Cardiac muscle cell (in vitro differentiated cells and primary cell): ENCODE measurements at places on chromosomes 5 and 9. TPM values are rescaled to one million over a fixed set of nuclear protein-coding genes. Genes with fewer than 3 reads are reported as not detected.

F2RL1 gene
- 0.06 TPM in 1 of 2 replicates, not detected in the other for polyA plus RNA-seq

GRCh38 chr9:15307523-15307841 is 466 bp upstream of the TTC39B start:
- DNase-seq: no peak

PCDHA4 gene
- polyA plus RNA-seq: 6.1 and 9.1 TPM in 2 replicates

MYMK gene
- polyA plus RNA-seq: not detected in 2 replicates

GABRB2 gene
- 3.3 and 3.6 TPM in 2 replicates for polyA plus RNA-seq

GRCh38 chr9:90523958-90524357 is 118.7 kb downstream of the DIRAS2 start:
- DNase-seq: no peak

DNA sequence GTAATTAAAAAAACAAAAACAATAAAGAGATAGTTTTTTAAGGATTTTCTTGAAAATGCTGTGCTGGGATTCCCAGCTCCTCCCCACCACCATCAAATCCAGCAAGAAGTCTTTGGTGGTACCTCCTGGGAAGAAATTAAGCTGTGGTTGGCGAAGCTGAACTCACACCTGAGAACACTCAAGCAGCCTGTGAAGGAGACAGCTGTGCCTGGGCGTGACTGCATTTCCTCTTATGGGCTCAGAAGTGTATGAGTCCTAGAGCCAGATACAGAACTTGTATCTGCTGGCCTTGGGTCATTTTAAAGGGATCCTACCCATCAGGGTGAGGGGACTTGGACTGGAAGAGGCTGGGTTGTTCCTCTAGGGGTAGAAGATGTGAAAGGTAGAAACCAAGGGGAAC is 561.2 kb upstream of the SGCD start:
- no peak for DNase-seq

- DNase-seq: peak; percentile 95
These were observed at the start of gene RPS14 for GRCh38 chr5:150449517-150450339. Gene RPS14 (minus strand): TSS chr5:150449739. CDS start chr5:150447733, 2,006 bp downstream.

DNA sequence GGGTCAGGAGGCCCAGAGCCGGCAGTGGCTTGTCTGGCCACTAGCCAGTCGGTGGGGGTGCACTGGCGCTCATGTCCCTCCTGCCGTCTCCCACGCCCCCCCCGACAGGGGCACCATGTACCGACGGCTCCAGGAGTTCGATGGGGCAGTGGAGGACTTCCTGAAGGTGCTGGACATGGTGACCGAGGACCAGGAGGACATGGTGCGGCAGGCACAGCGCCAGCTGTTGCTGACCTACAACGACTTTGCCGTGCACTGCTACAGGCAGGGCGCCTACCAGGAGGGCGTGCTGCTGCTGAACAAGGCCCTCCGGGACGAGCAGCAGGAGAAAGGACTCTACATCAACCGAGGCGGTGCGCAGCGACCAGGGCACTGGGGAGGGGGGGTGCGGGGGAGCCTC is 8.1 kb downstream of the TTC16 start:
- DNase-seq: no peak

DNA sequence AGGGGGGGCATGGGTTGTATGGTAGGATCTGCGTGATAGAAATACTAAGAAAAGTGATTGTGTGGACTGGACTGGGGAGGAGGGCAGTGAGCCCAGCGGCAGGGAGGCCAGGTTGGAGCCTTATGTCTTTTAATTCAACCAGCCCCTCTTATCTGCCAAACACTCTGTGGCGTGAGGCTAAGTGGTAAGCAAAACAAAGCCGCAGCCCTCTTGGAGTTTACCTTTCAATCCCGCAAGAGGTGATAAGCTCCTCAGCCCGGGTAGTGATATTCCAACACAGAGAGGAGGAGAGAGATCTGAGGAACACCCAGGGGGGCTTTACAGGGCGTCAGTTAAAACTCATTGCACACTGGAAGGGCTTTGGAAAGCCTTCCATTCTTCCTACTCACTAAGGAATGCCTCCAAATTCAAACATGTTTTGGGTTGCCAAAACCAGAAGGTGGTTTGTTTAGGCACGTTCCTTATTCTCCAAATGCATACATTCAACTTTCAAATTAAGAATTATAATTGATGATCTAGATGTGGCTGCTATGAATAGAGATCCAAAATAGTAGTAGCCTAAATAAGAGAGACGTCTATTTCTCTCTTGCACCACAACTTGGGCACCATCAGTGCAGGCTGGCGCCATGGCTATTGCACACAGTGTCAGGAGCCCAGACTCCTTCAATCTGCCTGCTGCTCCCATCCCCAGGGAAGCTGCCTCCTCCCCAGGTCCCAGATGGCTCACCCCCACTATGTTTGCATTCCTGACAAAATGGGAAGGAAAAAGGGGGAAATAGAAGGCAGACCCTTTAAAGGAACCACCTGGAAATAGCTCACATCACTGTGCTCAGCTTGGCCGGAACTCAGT is 75.1 kb upstream of the FSTL4 start:
- DNase-seq: no peak

GRCh38 chr9:88197781-88198340 is 59.6 kb upstream of the SPATA31C2 start:
- DNase-seq: no peak

DNA sequence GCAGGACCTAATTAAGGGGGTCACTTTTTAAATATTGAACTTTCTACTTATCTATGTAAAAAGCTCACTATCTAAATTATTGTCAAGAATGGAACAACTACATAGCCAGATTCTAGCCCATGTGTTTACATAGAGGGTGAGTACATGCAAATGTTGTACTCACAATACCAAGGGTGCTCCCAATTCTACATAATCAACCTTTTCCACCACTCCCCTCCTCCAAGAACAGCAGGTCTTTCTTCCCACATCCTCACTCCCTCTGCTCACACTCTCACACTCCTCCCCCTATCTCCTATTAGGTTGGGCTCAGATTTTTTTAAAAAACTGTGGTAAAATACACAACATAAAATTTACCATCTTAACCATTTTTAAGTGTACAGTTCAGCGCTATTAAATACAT is 325.4 kb downstream of the ARL15 start:
- DNase-seq: no peak

- peak; percentile 42 for DNase-seq
These were observed 91.1 kb upstream of the RNF180 start for GRCh38 chr5:64074533-64074932.

- no peak for DNase-seq
These were observed 351.0 kb upstream of the SLC24A2 start for GRCh38 chr9:20139763-20140290.

DNA sequence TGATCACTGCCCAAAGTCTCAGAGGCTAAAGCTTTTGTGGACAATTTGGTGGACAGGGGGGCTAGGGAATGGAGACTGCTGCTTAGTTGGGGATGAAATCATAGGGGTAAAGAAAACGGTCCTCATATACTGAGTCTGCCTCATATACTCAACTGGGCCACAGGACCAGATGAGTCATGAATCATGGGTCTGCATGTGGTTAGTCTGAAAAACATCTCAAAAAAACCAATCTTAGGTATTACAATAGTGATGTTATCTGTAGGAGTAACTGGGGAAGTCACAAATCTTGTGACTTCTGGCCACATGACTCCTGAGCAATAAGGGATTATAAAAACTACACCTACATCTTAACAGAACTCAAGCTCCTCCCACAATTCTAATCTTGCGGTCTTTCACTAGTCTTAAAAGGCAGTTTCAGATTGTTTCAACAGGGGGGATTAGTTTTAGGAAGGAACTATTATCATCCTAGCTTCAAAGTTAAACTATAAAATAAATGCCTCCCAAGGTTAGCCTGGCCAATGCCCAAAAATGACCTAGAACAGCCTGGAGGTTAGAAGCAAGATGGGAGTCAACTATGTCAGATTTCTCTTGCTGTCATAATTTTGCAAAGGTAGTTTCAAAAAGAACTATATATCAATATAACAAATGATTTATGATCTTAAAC is 17.5 kb downstream of the TMEM161B start:
- DNase-seq: no peak

DNA sequence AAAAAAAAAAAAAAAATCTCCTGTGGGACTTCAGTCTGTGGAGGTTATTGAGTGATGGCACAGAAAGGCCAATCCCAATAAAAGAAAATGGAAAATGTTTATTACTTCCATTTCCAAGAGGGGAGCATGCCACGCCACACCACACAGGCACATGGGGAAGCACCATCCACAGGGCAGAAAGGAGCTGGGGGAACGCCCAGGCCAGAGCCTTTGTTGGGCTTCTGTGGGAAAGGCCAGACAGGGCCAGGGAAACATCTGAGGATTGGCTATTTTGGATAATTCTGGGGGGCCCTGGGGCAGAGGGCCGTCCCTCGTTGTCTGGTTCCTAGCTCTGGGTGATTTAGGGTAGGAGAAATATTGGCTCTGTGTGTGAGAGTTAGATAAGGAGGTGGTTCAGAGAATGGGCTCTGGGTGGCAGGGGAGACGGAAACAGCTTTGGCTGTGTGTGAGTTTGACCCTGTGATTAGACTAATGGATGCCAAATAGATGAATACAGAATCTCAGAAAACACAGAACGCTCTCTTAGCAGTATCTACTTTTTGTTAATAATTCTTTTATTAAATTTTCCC is 49.0 kb upstream of the ABL1 start:
- DNase-seq: no peak

- DNase-seq: no peak
These were observed 8.4 kb downstream of the PSD2 start for GRCh38 chr5:139803978-139804377.

PCDHGA5 gene
- polyA plus RNA-seq: 0.09 TPM in 1 of 2 replicates, not detected in the other

DNA sequence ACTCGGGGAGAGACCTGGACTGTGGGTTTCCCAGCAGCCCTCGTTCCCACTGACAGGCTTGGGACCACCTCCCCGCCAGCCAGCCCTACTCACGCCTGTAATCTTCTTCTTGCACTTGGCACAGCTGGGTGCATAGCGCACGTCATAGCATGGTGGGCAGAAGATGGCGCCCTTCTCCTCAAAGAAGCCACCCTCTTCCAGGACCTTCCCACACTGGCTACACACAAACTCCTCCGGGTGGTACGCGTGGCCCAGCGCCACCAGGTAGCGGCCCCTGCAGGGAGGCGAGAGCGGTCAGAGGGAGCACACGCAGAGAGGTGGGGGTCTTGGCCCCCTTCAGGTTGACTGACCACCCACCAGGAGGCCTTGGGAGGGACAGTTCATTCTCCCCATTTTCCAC is 9.4 kb downstream of the PDLIM7 start:
- no peak for DNase-seq

GRCh38 chr5:52791366-52791765 is 3.6 kb downstream of the ITGA1 start:
- DNase-seq: no peak

DNA sequence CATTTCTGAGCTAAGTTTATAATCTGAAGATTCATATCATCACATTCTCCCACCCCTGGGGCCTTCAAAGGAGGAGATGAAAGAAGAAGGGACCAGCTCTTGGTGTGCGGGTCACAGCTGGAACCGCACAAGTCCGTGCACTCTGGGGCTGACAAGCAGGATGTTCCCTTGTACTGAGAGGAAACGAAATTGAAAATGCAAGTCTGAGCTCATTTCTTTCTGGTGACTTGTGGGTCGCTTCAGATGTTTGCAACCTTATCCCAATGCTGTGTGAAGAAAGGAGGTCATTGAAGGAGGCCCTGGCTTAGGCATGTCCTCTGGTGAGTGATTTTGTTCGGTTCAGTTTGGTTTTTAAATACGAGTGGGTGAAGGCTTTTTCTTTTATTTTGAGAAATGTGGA is 59.6 kb downstream of the C9orf152 start:
- no peak for DNase-seq

DNA sequence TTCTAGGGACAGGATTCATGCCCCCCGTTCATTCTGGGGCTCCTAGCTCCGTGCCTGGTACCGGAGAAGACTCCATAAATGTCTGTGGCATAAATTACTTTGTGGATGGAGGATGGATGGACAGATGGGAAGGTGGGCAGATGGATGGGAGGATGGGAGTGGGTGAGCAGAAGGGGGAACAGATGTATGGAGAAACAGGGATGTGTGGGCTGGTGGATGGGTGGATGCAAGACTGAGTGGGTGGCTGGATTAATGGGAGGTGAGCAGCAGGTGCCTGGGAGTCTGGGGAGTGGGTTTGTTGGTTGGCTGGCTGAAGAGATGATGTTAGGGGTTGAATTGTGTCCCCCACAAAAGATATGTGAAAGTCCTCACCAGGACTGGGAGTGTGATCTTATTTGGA is 43.5 kb downstream of the SARDH start:
- no peak for DNase-seq

- DNase-seq: peak; percentile 77
These were observed 141.6 kb downstream of the NR3C1 start for GRCh38 chr5:143261748-143262392.

PHYHD1 gene
- 40.8 and 43.8 TPM in 2 replicates for polyA plus RNA-seq

DMRTA1 gene
- polyA plus RNA-seq: 2.8 and 3.0 TPM in 2 replicates

GRCh38 chr9:17587113-17587512 is 8.2 kb downstream of the SH3GL2 start:
- DNase-seq: no peak

DNA sequence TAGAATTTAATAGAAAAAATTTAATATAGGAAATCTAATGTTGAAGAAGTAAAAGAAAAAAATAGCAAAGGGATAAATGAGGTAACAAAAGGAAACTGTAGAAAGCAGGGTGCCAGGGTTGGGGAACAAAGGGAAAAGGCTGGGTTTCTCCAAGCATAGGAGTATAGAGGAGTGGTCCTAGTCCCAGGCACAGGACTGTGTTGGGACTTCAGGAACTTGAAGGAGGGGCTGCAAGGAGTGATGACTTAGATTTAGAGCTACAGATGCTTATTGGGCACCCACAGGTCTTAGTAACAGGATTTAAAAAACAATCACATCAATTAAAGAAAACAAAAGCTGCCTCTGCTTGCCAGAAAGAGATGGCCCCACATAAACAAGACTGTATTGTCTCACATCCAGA is 396.5 kb upstream of the TNC start:
- DNase-seq: no peak

- DNase-seq: no peak
These were observed 102.2 kb downstream of the INIP start for GRCh38 chr9:112615584-112616266.

- DNase-seq: no peak
These were observed 192.2 kb downstream of the SPOCK1 start for GRCh38 chr5:137306903-137307302.

SLC6A18 gene
- not detected in 2 replicates for polyA plus RNA-seq

GRCh38 chr5:131228646-131229045 is 35.2 kb upstream of the CDC42SE2 start:
- DNase-seq: no peak

PCDHGA12 gene
- 0.45 and 0.52 TPM in 2 replicates for polyA plus RNA-seq

DNA sequence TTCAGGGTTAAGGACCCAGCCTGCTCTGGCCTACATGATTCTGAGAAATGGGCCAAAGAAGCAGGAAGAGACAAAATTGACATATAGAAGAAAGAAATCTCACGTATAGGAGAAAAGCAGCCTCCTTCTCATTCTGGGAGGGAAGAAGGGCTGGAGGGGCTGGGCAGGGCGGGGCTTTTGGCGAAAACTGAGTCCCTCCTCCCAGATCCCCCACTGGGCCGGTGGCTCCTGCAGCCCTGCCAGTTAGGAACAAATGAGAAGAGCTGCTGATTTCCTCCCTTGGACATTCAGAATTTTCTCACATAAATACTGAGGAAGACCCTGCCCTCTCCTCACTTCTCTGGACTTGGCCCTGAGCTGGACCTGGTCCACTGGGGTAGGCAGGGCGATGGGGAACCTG is at the start of gene WNT8A:
TSS of gene WNT8A (plus strand) at position 332 of the 400 bp plus-strand sequence. CDS start 95 bp downstream, outside the sequence.
- DNase-seq: no peak
